ENCODE measurements at places on chromosomes 5 and 9.
A peak's percentile ranks its signal among the peaks of the same experiment; 100 is the strongest.

- no peak for DNase-seq
Observed at GRCh38 chr5:53063176-53063575, 46.4 kb downstream of the MOCS2 start.

- no peak for DNase-seq
Observed at GRCh38 chr5:40227931-40228330, 451.8 kb upstream of the PTGER4 start.

- no peak for DNase-seq
Observed at GRCh38 chr9:133690081-133690561, 48.0 kb downstream of the SARDH start.

- no peak for DNase-seq
Observed at GRCh38 chr9:24731754-24732153, 186.1 kb upstream of the IZUMO3 start.

GRCh38 chr5:132211787-132212186 is 15.9 kb downstream of the P4HA2 start:
- no peak for DNase-seq

DNA sequence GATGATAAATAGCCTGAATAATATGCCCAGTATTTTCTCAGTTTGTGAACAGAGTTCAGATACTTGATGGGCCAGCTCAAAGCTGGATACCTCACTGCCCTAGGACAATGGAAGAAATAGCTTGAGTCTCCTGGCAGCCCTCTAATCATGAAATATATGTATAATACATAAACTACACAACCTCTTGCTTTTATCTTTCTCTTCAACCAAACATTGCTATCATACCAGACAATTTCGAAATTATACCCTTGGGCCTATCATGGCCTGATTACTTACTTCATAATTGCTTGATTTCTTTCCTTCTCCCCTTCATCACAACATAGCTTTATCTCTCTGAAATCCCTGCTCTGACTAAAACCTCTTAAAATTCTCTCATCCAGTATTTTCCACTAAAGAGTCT is 1144.9 kb upstream of the C9orf72 start:
- DNase-seq, result no peak

GRCh38 chr5:136811086-136811485 is 445.7 kb upstream of the TRPC7 start:
- DNase-seq, result no peak

GRCh38 chr9:90642570-90643539 is at the start of gene DIRAS2:
TSS of gene DIRAS2 (minus strand) at chr9:90642824. CDS start at chr9:90613827, 28,997 bp downstream.
- DNase-seq, result no peak

GRCh38 chr5:137091472-137091871 is 407.7 kb downstream of the SPOCK1 start:
- DNase-seq, result no peak

DNA sequence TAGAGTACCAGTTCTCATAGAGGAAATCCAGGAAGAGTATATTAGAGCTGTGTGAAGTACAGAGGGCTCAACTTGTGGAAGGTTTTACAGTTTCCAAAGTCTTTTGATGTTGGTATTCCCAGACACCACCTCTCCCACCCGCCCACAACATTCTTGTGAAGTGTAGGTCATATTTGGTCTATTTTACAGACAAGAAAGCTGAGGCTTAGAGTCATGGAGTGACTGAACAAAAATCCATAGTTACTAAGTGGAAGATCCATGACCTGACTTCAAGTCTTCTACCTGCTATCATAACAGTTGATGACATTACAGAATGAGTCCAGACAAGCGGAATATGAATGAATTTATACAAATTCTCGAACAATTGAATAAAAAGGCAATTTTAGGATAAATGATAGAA is 187.1 kb upstream of the RPS23 start:
- DNase-seq, result no peak

- no peak for DNase-seq
Observed at GRCh38 chr9:135840539-135840938, 66.8 kb downstream of the CAMSAP1 start.

- DNase-seq, result no peak
Observed at GRCh38 chr5:62376064-62376463, 27.6 kb downstream of the DIMT1 start.

DNA sequence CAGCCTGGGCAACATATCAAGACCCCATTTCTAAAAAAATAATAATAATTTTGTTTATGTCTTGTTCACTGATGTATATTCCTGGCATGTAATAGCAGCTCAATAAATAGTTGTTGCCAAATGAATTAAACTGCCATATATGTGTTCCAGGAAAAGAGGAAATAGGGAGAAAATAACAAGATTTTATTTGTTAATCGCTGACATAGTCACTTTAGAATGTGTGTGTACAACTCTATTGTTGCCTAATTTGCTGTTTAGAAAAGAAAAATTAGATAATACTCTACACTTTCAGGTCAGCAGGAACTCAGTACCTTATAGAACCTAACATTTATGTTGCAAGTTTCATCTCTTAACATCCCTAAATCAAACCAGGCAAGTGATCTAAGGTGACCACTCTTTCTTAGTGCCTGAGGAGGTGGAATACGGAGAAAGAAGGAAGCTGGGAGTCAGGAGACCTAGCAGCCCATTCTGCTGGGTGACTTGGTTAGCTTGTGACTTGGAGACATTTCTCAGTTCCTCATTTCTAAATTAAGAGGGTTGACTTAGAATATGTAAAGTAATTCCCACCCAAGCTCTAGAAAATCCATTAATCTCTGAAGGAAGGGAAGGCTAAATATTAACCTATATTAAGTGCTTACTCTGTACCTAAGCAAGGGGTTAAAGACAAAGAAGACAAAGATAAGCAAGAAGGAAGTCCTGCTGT is 110.3 kb upstream of the IQGAP2 start:
- peak; percentile 91 for DNase-seq

DNA sequence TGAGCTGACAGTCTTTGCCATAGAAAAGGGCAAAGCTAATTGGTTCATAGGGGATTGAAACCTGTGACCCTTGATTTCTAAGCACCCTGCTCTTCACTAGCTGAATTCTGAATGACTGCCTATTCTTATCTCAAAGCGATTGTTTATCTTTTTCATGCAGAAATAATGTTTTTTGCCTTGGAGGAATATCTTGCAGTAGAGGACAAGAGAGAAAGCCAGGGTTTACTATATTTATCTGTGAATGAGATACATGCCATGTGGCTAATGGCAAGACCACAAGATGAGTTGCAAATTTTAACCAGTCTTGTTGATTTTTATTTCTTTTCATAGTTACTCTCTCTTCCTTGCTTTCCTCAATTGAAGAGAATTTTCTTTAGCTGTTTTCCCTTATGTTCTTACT is 185.0 kb downstream of the CNTLN start:
- DNase-seq, result no peak

GRCh38 chr5:172626031-172626581 is 15.0 kb upstream of the NEURL1B start:
- DNase-seq, result no peak

GRCh38 chr9:71755869-71756268 is 12.4 kb downstream of the CEMIP2 start:
- no peak for DNase-seq

DNA sequence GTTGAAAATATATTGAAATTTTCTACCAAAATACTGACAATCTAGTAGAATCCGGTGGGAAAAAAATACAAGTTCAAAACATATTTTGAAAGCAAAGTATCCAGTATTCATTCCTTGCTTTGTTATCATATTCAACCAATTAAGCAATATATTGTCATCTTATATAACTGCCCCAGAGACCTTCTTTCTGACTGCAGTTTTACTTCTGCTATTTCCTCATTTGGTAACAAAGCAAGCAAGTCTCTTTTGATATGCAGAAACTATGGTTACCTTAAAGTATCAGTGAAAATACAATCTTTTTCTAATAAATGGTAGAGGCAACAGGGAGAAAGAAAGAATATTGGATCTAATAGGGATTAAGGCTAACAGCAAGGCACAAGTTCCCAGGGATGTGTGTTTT is 663.7 kb upstream of the MEF2C start:
- peak; percentile 61 for DNase-seq

- DNase-seq, result no peak
Observed at GRCh38 chr9:114214686-114215414, 59.5 kb downstream of the COL27A1 start.

- DNase-seq, result peak; percentile 31
Observed at GRCh38 chr9:131624636-131625507, 79.5 kb downstream of the PRRT1B start.

GRCh38 chr9:83920469-83920926 is 734 bp downstream of the KIF27 start:
- DNase-seq, result no peak

GRCh38 chr5:176334031-176334770 is 27.4 kb downstream of the KIAA1191 start:
- DNase-seq, result no peak

DNA sequence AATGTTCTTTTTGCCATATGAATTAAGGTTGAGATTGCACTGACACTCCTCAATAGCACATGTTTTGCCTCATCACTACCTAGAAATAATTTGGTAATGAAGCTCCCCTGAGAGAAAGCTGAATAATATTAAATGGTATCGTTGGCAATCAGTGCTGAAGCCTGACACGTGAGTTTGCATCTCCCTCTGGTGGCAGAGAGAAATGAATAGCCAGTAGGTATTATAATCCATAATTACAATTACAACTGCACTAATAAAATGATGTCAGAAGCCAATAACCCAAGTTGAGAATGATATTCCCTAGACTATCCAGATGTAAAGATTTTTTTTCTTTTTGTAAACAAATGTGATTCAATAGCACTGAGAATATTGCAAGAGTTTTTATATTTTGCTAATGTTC is 700.3 kb downstream of the PTPRD start:
- DNase-seq, result no peak

GRCh38 chr5:127812570-127812969 is 109.4 kb downstream of the CCDC192 start:
- DNase-seq, result no peak

DNA sequence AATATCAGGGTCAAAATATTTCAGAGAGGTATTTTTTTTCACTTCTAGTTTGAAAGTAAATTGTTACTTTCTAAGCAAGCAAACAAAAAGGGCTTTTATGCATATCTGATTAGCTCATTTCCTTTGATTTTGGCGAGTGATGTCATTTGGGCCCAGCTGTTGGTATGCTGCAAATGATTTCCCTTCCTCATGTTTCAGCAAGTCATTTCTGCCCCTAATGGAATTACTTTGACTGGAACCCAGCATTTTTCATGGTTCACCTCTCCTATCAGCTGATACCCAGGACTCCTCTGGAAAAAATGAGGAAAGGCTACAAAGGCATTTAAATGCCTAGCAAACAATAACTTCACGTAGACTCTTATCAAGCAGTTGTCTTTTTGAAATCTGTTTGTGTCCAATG is 500.6 kb downstream of the EBF1 start:
- DNase-seq, result no peak

DNA sequence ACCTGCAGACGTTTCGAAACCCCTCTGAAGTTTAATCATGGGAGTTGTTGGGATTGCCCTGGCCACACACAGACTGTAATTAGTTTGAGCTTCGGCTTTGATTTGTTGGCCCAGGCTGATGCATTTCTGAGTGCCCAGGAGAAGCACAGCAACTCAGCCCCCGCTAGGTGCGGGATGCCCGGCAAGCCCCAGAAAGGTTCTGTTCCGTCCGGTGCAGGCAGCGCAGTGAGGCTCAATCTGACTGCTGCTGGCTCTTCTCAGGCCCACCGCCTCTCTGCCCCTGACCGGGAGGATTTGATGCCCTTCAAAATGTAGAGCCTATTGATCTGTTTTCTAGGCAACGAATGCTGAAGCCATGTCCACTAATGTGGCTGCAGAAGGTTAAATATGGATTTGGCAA is 73.4 kb upstream of the TAF11L2 start:
- no peak for DNase-seq

GRCh38 chr5:69492391-69492922 is at the start of gene OCLN:
TSS of gene OCLN (plus strand) at chr5:69492790. CDS start at chr5:69504245, 11,455 bp downstream.
- no peak for DNase-seq

GRCh38 chr9:131319486-131319885 is 30.0 kb downstream of the PLPP7 start:
- DNase-seq, result no peak

- DNase-seq, result no peak
Observed at GRCh38 chr5:82512025-82512424, 233.9 kb upstream of the RPS23 start.

DNA sequence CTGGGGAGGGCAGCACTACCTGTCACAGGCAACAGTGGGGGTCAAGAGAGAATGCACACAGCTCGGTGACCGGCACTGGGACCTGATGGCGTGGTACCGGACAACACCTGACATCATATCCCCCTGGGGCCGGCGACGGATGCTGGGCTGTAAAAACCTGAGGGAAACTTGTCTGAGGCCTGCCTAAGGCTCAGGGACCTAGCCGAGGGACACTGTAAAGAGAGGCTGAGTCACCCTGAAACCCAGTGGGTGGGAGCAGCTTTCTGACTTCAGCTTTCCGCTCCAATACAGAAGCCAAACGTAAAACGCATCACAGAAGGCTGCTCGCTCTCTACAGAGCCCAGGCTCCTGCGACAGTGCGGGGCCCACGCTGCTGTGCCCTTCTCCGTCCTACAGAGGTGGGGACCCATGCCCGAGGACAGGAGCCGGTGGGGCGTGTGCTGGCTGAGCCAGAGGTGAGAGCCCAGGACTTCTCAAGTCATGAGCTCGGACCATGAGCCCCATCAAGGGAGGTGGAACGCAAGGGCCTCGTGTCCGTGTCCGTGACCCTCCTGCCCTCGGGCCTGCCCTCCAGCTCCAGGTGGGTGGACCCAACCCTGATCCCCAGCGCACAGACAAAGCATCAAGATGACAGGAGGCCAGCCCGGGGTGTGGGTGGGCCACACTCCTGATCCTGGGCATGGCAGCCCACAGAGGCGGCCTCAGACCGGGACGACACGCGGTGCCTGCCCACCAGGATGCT is 5.3 kb downstream of the RALGDS start:
- peak; percentile 67 for DNase-seq

- no peak for DNase-seq
Observed at GRCh38 chr5:91038180-91038808, 344.8 kb downstream of the ARRDC3 start.

GRCh38 chr9:97555164-97555563 is 53.7 kb downstream of the TMOD1 start:
- peak; percentile 47 for DNase-seq

DNA sequence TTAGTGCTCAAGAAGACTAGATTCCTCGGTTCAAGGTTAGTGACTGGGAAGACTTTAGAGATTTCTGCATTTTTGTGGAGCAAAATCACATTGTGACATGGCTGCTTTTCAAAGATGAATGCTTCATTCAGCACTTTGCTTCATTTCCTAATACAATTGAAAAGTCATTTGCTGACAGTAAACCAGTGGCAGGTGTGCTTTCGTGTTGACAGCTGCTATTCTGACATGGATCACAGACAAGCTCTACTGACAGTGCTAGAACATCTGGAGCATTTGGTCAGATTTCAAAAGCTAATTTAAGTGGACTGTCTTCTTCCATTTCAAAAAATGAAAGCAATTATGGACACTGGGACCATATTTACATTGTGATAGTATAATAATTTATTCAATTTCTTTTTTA is 1060.1 kb downstream of the PTPRD start:
- no peak for DNase-seq

DNA sequence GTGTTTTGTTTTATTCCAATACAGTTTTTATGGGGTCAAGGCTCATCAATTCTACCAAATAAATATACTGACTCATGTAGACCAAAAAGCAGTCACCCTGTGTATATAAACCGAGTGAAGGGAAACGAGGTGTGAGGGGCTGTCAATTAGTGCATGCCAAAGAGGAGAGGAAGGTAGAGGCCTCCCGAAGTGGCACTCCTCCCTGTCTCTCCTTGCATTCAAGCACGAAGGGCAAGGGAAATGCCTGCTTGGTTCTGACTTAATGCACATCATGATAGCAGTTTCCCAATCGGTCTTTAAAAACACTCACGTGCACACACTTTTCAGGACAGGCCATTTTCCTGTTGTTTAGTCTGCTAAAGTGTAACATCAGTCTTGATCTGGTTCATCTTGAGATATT is 125.6 kb upstream of the SLCO6A1 start:
- DNase-seq, result no peak
